ENCODE measurements at places on chromosomes 6 and 20. TPM values are rescaled to one million over a fixed set of nuclear protein-coding genes. Genes with fewer than 3 reads are reported as not detected.

The BNIP5 gene
- polyA plus RNA-seq, result not detected

The SLC13A3 gene
- 2.3 TPM for polyA plus RNA-seq

The CD83 gene
- polyA plus RNA-seq, result 2.1 TPM

The NOX3 gene
- not detected for polyA plus RNA-seq

The SLC24A3 gene
- 0.14 TPM for polyA plus RNA-seq

The IL17A gene
- not detected for polyA plus RNA-seq

The COQ3 gene
- polyA plus RNA-seq, result 13.3 TPM

The DUSP15 gene
- not detected for polyA plus RNA-seq

The OR2H2 gene
- not detected for polyA plus RNA-seq

The OPN5 gene
- polyA plus RNA-seq, result not detected

The VWA7 gene
- polyA plus RNA-seq, result 0.16 TPM

The BMP2 gene
- polyA plus RNA-seq, result 1.9 TPM

The CCN6 gene
- polyA plus RNA-seq, result 0.08 TPM

The SLX4IP gene
- 1.6 TPM for polyA plus RNA-seq

The SLC12A5 gene
- polyA plus RNA-seq, result 0.27 TPM

The GJA10 gene
- not detected for polyA plus RNA-seq

The PGC gene
- polyA plus RNA-seq, result not detected

The EMILIN3 gene
- 0.06 TPM for polyA plus RNA-seq

The SKIC2 gene
- polyA plus RNA-seq, result 21.6 TPM

The OR2H1 gene
- polyA plus RNA-seq, result not detected

The MRPS10 gene
- 74.1 TPM for polyA plus RNA-seq

The TNXB gene
- polyA plus RNA-seq, result 8.1 TPM

The ABHD16B gene
- polyA plus RNA-seq, result not detected

The KCNQ5 gene
- polyA plus RNA-seq, result 3.1 TPM

The DSP gene
- 0.02 TPM for polyA plus RNA-seq

The MYBL2 gene
- 7.8 TPM for polyA plus RNA-seq

The CRYBG1 gene
- polyA plus RNA-seq, result 4.3 TPM

The SLC17A9 gene
- polyA plus RNA-seq, result 6.8 TPM

The VGLL2 gene
- polyA plus RNA-seq, result not detected

The CCN2 gene
- polyA plus RNA-seq, result 347 TPM

The BPIFA1 gene
- polyA plus RNA-seq, result not detected

The ELOVL4 gene
- 4.3 TPM for polyA plus RNA-seq

The SLPI gene
- polyA plus RNA-seq, result not detected

The PPP1R16B gene
- not detected for polyA plus RNA-seq

The HSD17B8 gene
- polyA plus RNA-seq, result 5.9 TPM

The KIF25 gene
- polyA plus RNA-seq, result not detected

The LGSN gene
- polyA plus RNA-seq, result not detected

The CLPSL1 gene
- not detected for polyA plus RNA-seq

The CDH4 gene
- polyA plus RNA-seq, result 6.8 TPM

The EYA4 gene
- polyA plus RNA-seq, result 17.7 TPM

The UBR2 gene
- 17.9 TPM for polyA plus RNA-seq

The FOXF2 gene
- 42.5 TPM for polyA plus RNA-seq

The FAXC gene
- polyA plus RNA-seq, result 2.7 TPM

The SLC35F1 gene
- polyA plus RNA-seq, result 0.41 TPM

The TMEM151B gene
- polyA plus RNA-seq, result not detected

The CCDC170 gene
- 0.76 TPM for polyA plus RNA-seq
